ENCODE measurements at places on chromosomes 7 and 10.
A peak's percentile ranks its signal among the peaks of the same experiment; 100 is the strongest.

DNA sequence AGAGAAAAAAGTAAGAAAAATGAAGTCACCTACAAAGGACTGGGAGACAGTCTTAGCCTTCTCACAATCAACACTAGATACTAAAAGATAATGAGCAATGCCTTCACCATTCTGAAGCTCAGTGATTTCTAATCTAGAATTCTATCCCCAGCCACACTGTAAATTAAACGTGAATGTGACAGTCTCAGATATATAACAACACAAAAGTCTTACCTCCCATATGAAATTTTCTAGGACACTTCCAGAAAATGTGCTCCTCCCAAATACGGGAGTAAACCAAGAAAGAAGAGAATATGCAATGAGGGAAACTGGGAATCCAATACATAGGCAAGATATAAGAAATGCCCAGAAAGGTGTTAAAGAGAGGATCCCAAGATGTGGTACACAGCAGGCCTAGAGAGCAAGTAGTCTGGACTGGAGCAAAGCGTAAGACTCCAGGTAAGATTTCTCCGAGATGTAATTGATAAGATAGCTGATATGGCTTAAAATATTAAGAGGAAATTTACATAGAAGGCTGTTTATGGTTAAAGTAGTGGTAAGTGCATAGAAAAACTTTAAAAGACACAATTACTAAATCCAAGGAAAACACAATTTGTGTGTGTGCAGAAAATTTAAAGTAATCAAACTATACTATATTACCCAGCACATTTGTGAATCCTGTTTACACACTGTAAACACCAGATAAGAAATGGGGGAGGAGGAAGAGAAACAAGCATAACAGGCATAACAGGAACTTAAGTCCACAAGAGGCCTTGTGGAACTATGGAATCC, 44.1 kb downstream of the SGMS1 start:
- DNase-seq, result no peak

DNA sequence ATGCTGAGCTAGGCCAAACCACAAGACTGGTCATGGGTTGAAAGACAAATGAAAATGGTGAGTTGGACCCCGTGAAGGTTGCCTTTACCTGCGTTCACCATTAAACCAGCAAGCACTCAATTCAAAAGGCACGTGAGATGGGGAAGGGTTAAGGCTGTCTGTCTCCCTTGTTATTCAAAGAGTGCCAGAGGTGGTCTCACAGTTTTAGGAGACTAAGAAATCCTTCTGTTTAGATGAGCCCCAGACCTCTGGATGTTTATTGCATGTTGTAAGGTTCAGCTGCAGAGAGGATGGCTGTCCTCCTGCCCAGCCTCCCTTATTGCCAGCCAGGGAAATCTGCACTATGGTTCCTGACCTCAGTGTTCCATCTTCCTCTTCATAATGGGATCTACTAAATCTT, 498.0 kb upstream of the CELF2 start:
- no peak for DNase-seq

- DNase-seq, result no peak
These were observed 1284.3 kb downstream of the TYW1 start for GRCh38 chr7:68280931-68281330.

GRCh38 chr10:123389520-123389919, 235.3 kb downstream of the BUB3 start:
- no peak for DNase-seq

GRCh38 chr10:132961787-132962622, 19.6 kb upstream of the CFAP46 start:
- peak; percentile 10 for DNase-seq

DNA sequence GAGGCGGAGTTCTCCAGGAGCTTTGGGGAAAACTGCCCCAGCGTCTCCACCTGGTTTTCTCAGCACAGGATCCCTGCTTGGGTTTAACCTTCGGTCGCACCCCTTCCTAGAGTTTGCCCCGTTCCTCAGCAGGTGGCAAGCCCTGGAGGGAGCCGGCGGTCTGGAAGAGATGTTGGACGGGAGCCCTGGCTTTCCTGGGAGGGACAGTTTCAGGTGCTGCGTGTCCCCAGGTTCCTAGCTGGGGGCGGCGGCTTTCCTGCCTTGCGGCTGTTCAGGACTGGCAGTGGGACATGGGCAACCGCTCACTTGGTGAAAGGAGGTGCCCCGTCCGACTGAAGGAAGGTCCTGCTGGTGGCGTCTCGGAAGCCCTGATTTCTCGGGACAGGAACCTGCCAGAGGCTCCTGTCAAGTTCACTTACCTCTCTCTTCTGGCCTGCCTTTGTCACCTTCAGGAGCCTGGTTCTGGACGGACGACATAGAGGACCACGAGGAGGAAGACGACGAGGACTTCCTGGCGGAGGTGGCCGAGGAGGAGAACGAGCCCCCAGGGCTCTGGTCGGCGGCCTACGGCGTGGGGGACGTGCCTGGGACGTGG, 14.8 kb downstream of the ZNF316 start:
- no peak for DNase-seq

DNA sequence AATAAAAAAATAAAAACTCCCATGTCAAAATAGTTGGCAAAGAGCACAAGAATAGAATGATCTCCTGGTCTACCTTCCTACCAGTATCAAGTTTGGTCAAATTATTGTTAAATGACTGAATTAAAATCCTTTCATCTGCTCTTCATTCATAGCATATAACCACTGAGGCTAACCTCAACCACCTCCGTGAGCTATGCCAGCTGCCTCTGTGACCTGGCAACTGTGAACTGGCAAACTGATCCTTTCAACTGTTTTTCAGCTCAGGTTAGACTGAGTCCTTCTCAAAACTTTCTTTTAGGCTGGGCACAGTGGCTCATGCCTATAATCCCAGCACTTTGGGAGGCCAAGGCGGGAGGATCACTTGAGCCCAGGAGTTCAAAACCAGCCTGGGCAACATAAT, 36.1 kb downstream of the NUDCD3 start:
- DNase-seq, result no peak

DNA sequence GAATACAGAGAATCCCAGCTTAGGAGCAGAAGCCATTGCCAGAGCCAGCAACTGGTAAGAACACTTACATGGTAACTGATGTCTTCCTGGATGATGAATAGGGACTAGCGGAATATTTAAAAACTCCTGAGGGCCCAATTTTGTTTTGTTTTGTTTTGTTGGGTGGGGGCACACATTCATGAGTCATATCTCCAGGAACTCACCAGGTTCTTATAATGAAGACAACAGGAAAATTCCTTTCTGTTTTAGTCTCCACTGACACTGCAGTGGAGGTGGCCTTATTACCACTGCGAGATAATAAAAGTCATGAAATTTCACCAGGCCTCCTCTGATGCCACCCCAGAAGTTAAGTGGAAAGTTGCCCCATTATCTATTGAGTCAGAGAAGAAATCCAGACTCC, 6.6 kb upstream of the CUZD1 start:
- DNase-seq, result no peak

DNA sequence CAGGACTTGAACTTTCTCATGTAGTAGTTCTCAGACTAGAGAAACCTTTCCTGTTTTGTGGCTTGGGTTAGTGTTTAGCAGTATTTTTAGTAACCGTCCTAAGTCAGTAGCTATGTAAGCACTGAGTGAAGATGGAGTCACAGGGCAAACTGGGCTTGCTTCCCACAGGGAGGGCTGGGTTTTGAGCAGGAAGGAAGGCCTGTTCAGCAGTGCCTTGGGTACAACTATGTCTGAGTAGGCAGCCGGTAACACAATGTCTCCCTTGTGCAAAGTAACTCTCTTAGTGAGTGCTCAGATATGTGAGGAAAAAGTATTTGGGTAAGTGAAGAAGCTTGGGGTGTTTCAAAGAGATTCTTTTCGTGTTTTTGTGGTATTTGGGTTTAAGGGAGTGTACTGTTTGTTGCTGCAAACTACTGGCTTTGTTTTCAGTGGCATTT, 96.4 kb downstream of the CCSER2 start:
- no peak for DNase-seq

DNA sequence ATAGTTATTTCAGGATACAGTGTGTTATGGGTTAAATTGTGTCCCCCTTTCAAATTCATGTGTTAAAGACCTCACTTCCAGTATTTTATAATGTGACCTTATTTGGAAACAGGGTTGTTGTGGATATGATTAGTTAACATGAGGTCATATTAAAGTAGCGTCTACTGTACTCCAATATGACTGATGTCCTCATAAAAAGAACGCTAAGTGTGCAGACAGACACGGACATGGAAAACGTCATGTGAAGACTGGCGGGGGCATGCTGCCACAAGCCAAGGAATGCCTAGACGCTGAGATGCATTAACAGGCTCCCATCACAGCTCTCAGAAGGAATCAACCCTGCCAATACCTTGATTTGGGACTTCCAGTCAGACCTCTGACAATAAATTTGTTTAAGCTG, 1.5 kb upstream of the WDR37 start:
- no peak for DNase-seq

DNA sequence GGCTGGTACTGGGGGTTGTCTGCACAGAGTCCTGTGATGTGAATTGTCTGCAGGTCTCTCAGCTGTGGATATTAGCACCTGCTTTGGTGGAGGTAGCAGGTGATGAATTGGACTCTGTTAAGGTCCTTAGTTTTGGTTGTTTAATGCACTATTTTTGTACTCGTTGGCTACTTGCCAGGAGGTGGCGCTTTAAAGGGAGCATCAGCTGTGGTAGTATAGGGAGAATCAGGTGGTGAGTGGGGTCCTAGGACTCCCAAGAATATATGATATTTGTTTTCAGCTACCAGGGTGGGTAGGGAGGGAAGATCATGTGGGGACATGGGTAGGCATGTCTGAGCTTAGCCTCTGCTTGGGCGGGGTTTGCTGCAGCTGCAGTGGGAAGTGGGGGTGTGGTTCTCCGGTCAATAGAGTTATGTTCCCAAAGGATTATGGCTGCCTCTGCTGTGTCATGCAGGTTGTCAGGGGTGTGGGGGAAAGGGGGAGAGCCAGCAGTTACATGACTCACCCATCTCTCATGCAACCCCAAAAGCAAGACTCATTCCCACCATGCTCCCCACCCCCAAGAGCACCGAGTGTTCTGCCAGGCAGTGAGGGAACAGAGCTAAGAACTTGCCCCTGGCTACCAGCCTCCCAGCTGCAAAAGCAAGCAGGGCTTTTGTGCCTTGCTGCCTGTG, 53.7 kb upstream of the ZNF273 start:
- no peak for DNase-seq

- DNase-seq, result no peak
These were observed 791.2 kb downstream of the GRID1 start for GRCh38 chr10:85575441-85575840.

GRCh38 chr10:28790146-28790545, 112.8 kb downstream of the BAMBI start:
- DNase-seq, result no peak

DNA sequence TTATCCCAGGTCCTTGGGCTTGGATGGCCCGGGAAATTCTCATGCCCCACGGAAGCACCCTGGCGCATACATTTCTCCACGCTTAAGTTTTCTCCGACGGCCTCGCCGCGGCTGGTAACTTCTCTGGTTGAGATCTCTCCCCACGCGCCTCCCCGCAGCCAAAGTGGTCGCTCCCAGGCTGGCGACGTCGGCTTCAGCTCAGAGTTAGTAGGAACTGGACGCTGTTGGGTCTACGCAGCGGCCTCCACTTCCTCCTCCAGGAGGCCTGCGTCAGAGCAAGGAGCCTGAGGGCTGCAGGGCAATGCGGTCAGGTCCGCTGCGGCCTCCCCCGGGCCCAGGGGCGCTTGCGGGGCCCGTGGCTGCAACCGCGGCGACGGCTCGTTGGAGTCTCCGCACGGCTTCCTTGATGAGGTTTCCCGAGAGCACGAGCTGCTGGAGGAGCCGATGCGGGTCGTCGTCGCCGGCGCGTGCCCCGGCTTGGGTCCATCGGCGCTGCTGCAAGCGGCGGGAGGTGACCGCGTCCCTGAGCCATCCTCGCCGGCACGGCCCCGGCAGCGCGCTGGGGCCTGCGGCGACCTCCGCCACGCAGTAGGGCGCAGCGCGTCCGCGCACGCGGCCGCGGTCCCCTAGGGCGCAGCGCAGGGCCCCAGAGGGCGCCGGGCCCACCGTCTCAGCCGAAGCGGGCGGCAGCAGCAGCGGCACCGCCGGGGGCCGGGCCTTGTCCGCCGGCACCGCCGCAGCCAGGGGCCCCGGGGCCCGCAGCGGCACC, 744 bp downstream of the FRAT2 start:
- DNase-seq, result no peak

- DNase-seq, result no peak
These were observed 547.8 kb downstream of the SORCS3 start for GRCh38 chr10:105188737-105189462.

- no peak for DNase-seq
These were observed 13.2 kb downstream of the SHOC2 start for GRCh38 chr10:110932505-110933180.

DNA sequence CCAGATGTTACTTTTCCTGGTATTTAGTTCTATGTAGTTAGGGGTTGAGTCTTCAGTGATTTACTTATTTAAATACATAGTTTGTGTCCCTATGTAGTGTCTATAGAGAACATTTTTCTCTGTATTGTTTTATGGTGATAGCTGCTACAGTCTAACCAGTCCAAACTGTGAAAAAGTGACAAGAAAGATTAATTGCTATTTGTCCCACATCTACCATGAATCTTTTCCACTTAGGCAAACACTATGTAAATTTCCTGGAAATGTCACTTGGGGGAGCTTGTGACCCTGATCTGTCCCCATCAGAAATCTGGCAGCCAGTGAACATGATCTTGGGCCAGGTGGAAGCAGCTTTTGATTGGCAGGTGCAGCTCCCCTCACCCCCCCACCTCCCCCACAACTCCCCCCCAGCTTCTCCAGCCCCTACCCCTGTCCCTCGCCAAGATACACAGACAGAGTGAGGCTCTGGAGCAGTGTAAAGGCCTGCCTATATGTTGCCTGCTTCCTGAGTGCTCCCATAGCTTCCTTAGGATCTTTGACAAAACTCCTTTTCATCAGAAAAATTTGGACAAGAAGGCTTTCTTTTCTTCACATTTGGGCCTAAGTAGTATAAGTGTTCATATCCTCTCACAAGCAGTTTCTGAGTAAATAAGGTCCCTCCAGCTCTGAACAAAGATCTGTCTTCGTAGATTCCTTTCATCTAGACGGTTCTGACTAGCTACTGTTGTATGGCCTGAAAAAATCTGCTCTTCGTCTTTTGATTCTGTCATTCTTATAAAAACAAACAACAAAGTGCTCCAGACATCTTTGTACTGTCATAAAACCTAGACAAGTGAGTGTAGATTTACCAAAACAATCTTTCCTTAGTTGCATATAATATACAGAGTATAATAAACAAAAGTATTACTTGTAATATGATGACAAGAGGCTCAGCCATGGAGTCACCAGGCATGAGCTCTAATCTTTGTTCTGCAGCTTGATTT, 31.5 kb upstream of the SLC13A1 start:
- no peak for DNase-seq

DNA sequence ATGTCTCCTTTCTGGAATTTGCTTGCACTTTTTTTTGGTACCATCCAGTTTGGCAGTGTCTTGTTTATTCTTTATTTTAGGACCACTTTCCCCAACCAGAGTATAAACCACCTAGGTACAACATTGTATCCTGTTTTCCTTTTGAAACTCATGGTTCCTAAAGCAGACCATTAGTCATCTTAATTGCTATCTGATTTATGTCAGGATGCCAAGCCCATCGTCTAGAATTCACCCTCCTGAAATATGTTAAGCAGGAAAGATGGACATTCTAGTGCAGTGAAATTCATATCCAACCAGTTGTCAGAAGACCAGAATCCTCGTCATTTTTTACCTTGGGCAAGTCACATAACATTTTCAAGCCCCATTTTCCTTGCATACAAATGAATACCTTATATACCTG, 223.6 kb upstream of the KMT2E start:
- no peak for DNase-seq

Data from activated CD8-positive, alpha-beta memory T cell treated with anti-CD3 and anti-CD28 coated beads for 1 hour (primary cell).